T-cell (primary cell): ENCODE measurements at places on chromosomes 7 and 10.

GRCh38 chr10:99484626-99485581 is 47.8 kb upstream of the NKX2-3 start:
- no peak for DNase-seq

GRCh38 chr10:13651969-13652720 is 65.4 kb downstream of the PRPF18 start:
- DNase-seq = no peak

DNA sequence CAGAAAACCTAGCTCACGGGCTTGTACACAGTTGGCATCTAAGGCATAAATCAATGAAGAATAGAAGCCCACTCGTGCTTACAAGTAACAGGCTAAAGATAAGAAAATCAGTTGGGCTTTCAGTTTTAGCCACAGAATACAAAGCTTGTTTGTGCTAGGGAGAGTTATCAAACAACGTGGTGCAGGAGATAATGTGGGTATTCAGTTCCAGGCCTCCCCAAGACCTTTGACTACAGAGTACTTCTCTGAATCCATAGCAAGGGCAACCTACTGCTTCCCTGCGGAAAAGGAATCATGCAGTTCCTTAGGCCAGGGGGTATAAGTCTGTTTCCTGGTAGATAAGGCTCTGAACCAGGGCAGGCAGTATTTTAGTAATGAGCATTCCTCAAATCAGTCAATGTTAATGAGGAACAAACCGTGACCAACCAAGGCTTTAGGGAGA is 219.5 kb upstream of the CSTF2T start:
- DNase-seq = no peak

DNA sequence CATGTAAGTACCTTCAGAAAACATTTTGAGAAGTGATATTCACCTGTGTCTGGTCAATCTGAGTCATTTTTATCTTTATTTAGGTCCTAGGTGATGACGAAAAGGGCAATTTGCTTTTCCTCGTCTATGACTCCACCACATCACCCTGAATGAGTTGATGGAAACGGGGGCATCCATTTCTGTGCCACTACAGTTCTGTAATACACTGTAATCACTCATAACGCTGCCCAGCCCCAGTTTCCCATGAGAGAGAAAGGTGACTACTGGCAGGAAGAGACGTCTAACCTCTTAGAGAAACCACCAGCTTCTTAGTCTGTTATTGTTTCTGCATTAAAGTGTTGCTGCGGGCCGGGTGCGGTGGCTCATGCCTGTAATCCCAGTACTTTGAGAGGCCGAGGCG is 205.3 kb upstream of the MKLN1 start:
- DNase-seq = no peak

DNA sequence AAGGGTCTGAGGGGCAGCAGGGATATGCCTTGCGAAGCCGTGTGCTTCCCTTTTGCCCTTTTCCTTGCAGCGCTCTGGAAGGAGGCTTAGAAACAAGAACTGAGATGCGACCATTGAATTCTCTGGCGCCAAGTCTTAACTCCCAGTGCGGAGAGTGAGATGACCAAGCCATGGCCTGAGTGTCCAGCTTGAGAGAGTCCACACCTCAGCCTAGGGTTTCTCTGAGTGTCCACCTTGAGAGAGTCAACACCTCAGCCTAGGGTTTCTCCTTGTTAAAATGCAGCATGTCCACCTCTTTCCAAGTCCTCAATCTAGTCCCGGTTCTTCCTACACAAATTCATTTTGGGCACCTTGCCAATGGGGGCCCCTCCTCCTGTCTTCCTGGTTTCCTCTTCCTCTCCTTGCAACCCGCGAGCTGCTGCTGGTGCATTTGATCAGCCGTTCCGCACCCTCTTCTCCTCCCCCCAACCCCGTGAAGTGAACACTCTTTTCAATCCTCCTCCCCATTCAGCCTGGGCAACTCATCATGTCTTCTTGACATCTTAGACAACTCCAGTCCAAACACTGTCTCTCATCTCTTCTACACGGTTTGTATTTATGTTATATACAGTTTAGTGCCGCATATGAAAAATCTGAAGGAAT is 178.2 kb upstream of the PITRM1 start:
- DNase-seq = no peak

DNA sequence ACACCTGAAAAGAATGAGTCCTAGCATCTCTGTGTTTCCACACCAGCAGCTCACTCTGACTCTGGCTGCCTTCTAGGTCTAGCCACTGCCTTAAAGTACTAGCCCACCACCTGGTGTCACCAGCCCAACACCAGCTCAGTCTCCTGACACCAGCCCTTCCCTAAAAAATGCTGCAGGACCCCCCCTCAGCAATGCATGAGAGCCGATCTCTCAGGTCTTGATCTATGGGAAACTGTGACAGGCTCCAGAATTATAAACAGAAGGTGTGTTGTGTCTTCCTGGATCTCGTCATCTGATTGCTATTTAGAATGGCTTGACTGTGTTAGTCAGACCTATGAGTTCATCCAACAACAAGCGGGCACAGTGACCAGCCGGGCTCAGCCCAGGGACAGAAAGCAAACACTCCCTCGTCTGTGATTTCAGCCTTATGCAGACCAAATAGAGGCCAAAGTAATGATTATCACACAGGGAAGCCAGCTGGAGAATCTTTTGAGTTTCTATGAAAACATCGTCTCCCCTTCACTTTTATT is 66.6 kb downstream of the CUBN start:
- DNase-seq = no peak

DNA sequence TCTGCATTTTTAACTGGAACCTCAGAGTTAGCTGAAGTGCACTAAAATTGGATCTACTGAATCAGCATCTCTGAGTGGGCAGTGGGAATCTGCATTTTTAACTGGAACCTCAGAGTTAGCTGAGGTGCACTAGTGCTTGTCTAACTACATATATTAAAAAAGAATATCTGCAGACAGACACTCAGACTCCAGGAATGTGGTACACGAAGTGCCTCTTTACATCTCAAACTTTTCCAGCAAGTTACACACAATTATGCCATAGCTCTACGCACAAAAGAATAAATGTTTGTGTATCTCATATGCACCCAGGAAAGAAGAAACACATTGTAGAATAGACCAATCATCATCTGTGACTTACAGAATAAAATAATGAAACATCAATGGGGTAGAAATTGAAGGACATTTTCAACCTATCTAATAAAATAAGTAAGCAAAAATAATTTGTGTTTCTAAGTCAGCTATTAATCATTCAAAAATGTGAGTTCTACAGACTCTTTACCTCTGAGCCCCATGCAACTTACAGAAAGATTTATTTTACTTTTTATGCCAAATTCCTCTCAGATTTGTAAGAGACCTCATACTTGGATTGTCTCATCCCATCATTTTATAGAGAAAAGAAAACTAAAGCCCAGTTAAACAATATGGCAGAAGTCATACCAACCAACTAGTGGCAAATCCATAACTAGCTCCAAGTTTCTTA is 28.3 kb downstream of the PPP1R3A start:
- DNase-seq = no peak

GRCh38 chr10:35498693-35499092 is 106.4 kb upstream of the GJD4 start:
- no peak for DNase-seq

DNA sequence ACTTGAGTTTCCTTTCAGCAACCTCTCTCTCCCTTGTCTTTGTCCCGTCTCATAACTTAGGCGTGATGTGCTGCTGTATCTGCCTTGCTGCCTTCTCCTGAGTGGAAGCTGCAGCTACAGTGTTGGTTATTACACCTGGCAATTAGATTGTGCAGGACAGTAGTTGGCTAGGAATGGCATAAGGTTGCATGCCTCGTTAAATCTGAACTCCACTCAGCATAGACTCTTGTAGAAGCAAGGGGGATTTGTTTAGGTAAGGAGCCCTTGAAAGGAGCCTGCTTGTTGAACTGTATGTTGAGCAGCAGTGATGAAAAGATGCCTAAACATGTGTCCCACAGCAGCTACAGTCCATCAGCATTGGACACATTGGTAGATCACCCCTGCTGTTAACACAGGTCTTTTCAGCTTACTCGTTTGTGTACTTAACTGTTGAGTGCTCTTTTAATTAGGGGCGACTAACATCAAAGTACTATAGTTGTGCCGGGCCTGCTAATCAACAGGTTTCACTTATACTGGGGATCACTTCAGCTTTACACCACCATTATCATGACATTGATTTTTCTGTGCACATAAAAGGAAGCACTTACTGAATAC is 225.0 kb downstream of the AUTS2 start:
- DNase-seq = no peak

GRCh38 chr10:116030576-116030975 is 242.4 kb downstream of the GFRA1 start:
- DNase-seq = no peak

- no peak for DNase-seq
Measured at GRCh38 chr7:70636169-70636568, 495.8 kb upstream of the GALNT17 start.

- no peak for DNase-seq
Measured at GRCh38 chr10:67487906-67488619, 207.9 kb downstream of the CTNNA3 start.

DNA sequence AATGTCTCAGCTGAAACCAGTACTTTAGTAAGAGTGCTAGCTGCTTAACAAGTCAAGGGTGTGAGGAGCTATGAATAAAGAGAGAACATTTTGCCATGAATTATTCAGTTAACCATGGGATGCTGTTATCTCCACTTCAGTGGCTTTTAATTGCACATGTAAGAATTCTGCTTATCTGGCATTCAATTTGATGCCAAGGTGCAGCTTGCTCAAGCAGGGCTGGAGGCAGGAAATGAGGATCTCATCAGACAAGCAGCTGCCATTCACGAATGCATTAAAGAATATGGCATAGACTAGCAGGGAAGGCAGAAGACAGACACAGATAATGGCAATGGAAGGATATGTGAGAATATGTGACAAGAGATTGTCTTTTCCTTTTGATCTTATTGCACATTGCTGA is 697.8 kb downstream of the NRG3 start:
- no peak for DNase-seq

DNA sequence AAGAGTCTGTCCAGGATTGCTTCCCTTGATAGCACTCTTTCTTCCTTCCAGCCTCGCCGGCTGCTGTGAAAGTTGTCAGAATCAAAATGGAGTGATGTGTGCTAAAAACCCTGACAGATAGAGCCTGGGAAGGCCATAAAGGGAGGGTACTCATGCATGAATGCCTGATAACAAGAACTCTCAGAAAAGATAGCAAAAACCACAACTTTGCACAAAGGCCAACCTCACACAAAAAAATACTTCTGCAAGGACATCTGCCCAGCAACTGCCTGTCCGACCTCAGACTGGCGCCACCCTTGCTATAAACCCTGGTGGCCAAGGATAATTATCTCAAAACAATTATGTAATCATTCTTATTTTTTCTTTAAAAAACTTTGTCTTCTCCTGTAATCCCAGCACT is 133.2 kb upstream of the SVIL start:
- DNase-seq = no peak

- DNase-seq = no peak
Measured at GRCh38 chr10:34171957-34172527, 643.1 kb downstream of the PARD3 start.

GRCh38 chr7:142459551-142459963 is 201.7 kb upstream of the PRSS58 start:
- DNase-seq = no peak

DNA sequence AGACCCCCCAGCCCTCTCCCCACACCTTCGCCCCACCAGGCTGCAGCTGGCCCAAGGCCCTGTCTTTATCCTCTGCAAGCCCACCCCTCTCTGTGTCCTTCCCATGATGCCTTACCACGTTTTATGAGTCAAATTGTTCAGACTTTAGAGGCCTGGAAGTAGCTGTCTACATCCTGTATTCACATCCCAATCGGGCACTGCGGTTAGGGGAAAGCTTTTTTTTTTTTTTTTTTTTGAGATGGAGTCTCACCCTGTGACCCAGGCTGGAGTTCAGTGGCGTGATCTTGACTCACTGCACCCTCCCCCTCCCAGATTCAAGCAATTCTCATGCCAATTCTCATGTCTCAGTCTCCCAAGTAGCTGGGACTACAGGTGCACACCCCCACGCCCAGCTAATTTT is 121.5 kb upstream of the SH2B2 start:
- no peak for DNase-seq

DNA sequence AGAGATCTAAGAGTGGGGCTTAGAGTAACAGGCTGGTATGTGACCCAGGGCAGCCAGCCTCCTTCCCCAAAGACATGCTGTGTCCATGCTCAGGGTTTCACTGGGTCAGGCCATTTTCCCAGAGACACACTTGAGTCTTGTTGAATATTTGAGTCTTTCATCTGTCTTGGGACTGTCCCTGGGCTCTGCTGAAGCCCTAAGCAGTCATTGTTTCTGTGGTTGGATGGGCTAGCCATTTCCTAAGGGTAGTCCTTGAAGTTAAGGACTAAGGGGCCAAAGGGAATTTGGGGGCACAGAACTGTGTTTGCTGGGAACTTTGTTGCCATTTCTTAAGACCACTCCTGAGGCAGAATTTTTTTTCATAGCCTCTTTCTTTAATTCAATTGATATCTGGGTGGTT is 98.4 kb upstream of the SAMD8 start:
- no peak for DNase-seq

DNA sequence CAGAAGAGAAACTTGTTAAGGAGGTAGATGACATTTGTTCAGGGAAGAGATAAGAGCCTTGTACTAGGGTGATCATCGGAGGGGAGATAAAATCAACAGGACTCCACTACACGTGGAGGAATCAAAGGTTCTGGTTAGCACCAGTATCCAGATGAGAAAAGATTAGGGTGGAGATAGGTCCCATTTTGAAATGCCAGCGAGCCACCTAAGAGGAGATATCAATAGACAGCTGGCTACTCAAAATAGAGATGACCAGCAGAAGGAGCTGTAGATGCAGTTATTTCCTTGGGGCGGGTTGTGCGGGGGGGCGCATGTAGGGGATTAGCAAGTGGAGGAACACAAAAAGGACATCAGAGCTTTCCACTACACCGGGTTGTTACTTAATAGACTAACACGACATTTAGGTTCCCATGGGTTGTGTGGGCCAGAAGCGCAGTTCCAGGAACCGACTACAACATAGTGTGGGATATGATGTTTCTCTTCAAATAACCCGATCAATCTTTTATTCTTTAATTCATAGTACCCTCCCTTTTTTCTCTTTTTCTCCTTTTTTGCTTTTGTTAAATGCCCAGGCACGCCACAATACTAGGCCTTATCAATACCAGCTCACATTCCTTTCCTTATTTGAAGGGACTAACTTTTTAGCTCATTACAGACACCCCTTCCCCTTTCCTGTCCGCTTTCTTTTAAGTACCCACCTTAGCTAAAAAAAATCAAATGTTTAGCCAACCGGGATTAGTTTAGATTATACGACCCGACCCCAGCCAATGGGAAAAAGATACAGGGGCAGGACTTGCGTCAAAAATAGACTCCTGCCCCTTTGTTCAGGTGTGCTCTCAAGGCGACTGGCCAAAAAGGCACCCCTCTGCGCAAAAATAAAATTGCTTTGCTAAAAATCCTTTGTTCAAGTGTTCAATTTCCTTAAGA is 2.0 kb upstream of the KIF11 start:
- no peak for DNase-seq

GRCh38 chr7:86788948-86789347 is 145.2 kb downstream of the GRM3 start:
- DNase-seq = no peak
